Ovary (tissue), 10 donors: ENCODE measurements at places on chromosomes 11 and 22. TPM values are rescaled to one million over a fixed set of nuclear protein-coding genes. Genes with fewer than 3 reads are reported as not detected.
A peak's percentile ranks its signal among the peaks of the same experiment; 100 is the strongest.

DNA sequence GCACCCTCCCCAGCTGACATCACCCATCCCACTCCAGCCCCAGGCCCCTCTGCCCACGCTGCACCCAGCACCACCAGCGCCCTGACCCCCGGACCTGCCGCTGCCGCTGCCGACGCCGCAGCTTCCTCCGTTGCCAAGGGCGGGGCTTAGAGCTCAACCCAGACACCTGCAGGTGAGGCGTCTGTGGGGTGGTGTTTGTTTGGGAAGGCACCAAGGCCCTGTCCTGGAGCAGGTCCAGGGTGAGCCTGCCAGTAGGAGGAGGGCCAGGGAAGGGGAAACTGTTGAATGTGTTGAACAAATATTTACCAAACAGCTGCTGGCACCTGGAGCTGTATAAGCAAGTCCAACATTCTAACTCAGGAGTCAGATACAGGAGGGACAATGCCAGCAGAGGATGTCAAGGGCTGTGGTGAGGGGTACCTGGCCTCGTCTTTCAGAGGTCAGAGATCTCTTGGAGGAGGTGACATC, 3.1 kb downstream of the VEGFB start:
- no peak overlapping the region for H3K27ac ChIP-seq
- H3K4me3 ChIP-seq: no peak overlapping the region
- no peaks in the 10 kb centered on the region for H3K27me3 ChIP-seq

DNA sequence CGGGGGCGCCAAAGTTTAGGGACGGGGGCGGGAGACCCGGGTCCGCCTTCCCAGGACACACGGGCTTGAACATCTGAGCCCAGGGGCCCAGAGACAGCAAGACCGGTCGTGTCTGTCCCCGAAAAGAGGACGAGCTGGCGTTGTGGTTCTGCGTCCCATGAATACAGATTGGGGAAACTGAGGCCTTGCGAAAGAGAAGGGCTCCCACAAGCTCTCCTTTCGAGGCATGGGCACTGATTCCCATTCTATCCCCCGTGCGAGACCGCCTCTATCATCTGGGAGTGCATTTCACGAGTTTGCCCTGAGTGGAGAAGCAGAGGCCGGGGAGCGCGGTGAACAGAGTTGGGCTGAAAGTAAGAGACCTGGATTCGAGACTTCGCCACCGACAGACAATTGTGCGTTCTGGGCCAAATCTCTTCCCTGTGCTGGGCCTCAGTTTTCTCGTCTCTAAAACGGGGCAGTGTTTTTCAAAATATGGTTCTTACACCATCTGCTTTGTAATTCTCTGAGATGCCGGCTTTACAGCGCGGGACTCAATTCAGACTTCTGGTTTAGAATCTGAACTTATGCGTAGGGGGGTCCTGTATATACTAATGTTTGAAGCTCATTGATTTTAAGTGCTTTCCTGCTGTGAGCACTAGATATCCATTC, 471 bp downstream of the RNF185 start:
- peaks cover 8% of the 10 kb centered on the region for H3K4me1 ChIP-seq
- peak overlapping the region; percentile 93 for H3K4me3 ChIP-seq
- H3K27ac ChIP-seq: peak overlapping the region; percentile 79
- no peak for DNase-seq
- H3K27me3 ChIP-seq: no peaks in the 10 kb centered on the region

DNA sequence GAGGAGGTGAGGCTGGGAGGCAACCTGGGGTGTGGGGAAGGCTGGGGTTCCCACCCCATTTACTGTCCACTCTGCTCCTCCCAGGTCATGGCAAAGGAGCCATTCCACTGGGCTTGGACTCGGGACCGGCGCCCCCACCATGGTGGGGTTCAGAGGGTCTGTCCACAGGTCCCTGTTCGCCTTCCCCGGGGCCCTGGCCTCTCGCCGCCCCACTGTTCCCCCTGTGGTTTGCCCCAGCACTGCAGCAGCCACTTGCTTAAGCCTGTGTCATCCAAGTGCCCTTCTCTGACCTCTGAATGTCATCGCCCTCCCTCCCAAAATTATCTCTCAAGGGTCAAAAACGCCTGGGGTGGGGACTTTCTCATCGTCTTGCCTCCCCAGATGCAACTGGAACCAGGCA, 2.6 kb downstream of the SPDYC start:
- no peaks in the 10 kb centered on the region for H3K27me3 ChIP-seq
- no peak overlapping the region for H3K27ac ChIP-seq
- no peaks in the 10 kb centered on the region for H3K36me3 ChIP-seq
- no peaks in the 10 kb centered on the region for H3K4me1 ChIP-seq

- DNase-seq: no peak
- H3K36me3 ChIP-seq: no peaks in the 10 kb centered on the region
- no peaks in the 10 kb centered on the region for H3K4me1 ChIP-seq
- no peak overlapping the region for H3K27ac ChIP-seq
- H3K4me3 ChIP-seq: no peak overlapping the region
- no peaks in the 10 kb centered on the region for H3K27me3 ChIP-seq
Measured at GRCh38 chr11:75198278-75198973, 42.1 kb upstream of the TPBGL start.

- peaks cover 8% of the 10 kb centered on the region for H3K4me1 ChIP-seq
- DNase-seq: no peak
- no peaks in the 10 kb centered on the region for H3K27me3 ChIP-seq
- H3K36me3 ChIP-seq: no peaks in the 10 kb centered on the region
Measured at GRCh38 chr11:64092111-64092760, 56.5 kb downstream of the FLRT1 start.

Gene TRIM49
- not detected for polyA plus RNA-seq

Gene SCO2
- polyA plus RNA-seq: not detected

Gene CTSW
- 0.91 TPM for polyA plus RNA-seq

- H3K27ac ChIP-seq: no peak overlapping the region
- no peak overlapping the region for H3K4me3 ChIP-seq
- no peak for DNase-seq
- H3K4me1 ChIP-seq: no peaks in the 10 kb centered on the region
Measured at GRCh38 chr11:955154-956063, 29.7 kb downstream of the AP2A2 start.

GRCh38 chr22:25030636-25031035, 78.1 kb downstream of the KIAA1671 start:
- no peaks in the 10 kb centered on the region for H3K36me3 ChIP-seq
- H3K4me3 ChIP-seq: no peak overlapping the region
- H3K27ac ChIP-seq: no peak overlapping the region

DNA sequence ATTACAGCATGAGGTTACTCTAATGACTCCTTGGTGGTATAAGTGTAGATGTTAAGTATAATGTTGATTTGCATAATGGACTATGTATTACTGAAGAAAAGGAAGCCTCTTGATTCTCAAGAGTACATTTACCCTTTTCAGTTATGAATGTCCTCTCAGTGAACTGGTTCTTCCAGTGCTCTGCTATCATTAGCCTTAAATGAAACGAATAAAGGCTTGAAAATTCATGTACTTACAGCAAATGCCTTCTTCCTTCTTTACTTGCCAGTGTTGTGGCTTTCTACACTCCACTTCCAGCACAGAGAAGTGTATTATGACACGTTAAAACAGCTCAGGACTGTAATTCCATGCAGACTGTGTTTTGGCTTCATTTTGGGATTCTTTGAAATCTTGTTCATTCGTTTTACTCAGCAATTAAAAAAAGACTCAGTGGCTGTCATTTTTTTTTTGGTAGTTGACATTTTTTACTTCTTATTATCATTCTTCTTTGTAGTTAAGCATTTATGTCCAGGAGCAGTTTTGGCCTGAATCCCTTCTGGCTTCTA, 96.9 kb downstream of the MTMR3 start:
- H3K27me3 ChIP-seq: no peaks in the 10 kb centered on the region
- no peak overlapping the region for H3K4me3 ChIP-seq
- no peak for DNase-seq

Gene SOX6
- 0.61 TPM for polyA plus RNA-seq

- H3K4me1 ChIP-seq: peaks cover 29% of the 10 kb centered on the region
- peak overlapping the region; percentile 62 for H3K27ac ChIP-seq
- H3K27me3 ChIP-seq: no peaks in the 10 kb centered on the region
- peak; percentile 51 for DNase-seq
- no peaks in the 10 kb centered on the region for H3K36me3 ChIP-seq
Measured at GRCh38 chr11:64868904-64869570, 9.4 kb downstream of the EHD1 start.
